Fibroblast of skin of left biceps (primary cell): ENCODE measurements at places on chromosomes 5 and 9.
A peak's percentile ranks its signal among the peaks of the same experiment; 100 is the strongest.

DNA sequence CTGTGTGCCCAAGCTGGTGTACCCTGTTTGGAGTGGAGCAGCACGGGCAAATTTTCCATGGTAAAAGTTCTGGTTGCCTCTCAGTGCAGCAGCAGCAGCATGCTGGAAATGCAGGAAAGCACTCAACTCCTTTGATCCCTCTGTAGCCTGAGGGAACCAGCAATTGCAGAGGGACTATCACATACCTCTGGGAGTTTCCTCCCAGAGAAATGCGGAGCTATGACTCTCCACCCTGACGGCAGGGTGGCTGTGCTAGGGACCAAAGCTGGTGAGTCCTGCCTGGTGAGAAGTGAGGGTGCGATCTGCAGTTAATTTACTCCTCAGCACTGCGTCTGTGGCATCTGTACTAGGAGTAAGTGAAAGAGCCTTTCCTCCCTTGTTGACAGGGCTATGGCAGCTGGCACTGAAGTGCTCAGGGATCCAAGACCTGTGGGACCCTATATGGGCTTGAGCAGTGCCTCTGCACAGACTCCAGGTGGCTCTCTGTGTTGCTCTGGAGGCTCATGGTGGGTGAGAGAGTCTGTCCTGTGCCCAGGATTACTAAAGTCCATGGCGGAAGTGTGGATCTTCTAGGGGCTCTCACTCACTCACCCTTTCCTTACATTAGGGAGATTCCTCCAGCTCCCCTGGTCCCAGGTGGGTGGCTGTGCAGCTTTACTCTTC is 601.2 kb upstream of the TYRP1 start:
- no peak for DNase-seq

DNA sequence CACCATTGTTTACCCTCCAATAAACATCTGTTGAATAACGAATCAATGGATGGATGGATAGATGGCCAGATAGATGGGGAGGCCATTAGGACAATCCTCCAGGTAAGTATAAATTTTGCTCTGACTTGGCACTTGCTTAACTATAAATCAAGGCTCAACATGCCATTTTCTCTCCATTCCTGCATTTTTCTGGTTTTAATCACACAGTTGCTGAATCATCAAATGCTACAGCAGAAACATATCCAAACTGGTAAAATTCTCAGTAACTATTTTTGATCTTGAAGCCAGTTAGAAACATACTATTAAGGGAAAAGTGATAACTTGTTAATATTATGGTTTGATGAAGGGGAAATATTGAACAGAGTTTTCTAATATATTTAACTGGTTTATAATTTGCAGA is 71.5 kb upstream of the MTAP start:
- no peak for DNase-seq

GRCh38 chr9:36399980-36400331 is at the start of gene RNF38:
RNF38 (minus strand) TSS chr9:36400269; CDS start chr9:36400108, 161 bp downstream.
- DNase-seq, result no peak

- DNase-seq, result no peak
Observed at GRCh38 chr5:80269991-80270438, 14.2 kb upstream of the SERINC5 start.

- DNase-seq, result no peak
Observed at GRCh38 chr5:83731638-83732037, 11.0 kb upstream of the HAPLN1 start.

DNA sequence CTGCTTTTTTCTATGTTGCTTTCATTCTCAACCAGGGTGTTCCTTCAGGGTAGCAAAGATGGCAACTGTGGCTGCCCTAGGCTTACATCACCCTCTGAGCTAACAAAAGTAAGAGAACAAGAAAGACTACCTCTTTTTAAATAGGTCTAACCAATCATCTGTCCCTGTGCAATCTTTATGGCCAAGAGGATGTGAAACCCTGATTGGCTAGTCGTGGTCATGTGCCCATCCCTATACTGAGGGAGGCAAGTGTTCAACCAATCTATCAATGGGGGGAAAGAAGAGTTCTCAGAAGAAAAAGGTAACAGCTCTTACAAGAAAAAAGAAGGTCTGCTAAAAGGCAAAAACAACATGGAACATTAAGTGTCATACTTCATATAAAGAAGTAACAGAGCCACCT is 11.7 kb upstream of the SNCAIP start:
- DNase-seq, result no peak

GRCh38 chr9:87243602-87244001 is 254.1 kb upstream of the DAPK1 start:
- DNase-seq, result peak; percentile 42

DNA sequence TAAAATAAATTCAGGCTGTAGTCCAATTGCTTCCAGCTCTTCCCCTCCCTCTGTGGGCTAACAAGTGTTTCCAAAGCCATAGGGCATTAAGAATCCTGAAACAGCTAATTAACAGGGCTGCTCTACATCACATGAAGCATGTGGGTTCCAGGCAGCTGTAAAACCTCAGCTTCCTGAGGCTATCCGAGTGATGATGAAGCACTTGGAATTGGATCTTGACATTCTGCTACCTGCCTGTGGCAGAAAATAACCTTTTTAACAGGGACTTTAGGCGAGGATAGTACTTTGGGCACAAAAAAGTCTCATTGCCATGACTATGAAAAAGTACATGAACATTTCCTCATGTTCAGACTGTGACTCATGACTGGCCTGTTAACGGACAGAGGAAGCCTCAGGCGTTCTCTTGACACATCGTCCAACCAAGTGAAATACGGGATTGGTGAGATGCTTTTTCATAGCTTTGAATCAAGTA is 107.2 kb downstream of the PDE4D start:
- no peak for DNase-seq
